CD4-positive, alpha-beta T cell (primary cell): ENCODE measurements at places on chromosomes 7 and 10.

DNA sequence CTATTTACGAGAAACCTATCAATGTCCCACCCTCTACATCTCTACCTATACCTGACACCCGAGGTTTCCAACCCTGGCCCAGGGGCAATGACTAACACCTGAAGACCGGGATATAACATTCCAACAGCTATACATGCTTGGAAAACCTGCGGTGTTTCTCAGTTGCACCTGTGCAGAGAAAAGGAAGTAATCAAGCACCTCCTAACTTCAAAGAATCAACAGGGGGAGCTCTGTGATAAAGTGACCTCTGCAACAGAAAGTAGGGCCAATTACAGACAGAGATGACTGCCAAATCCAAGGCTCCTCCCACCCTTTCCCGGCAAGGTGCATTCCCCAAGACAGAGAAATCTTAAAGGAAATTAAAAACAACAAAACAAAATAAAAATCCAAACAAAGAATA lies 41.3 kb downstream of the CCDC6 start:
- no peak for DNase-seq

GRCh38 chr10:99661377-99661763 lies 2.1 kb downstream of the ENTPD7 start:
- DNase-seq, result no peak

GRCh38 chr10:14624600-14624999 lies 150.1 kb downstream of the FAM107B start:
- no peak for DNase-seq

DNA sequence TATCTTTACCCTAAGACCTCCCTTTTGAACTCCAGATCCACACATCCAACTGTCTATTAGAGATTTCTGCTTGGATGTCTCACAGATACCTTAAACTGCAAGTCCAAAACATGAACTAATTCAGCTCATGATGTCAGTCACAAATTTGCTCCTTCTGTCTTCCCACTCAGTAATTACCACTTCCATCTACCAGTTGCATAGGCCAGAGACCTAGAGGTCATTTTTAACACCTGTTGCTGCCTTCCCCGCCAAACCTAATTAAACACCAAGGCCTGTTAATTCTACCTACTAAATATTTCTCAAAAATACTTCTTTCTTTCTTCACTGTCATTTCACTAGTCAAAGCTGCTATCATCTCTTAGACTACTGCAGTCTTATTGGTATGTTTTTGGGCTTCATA lies 8.2 kb downstream of the SLK start:
- DNase-seq, result no peak

DNA sequence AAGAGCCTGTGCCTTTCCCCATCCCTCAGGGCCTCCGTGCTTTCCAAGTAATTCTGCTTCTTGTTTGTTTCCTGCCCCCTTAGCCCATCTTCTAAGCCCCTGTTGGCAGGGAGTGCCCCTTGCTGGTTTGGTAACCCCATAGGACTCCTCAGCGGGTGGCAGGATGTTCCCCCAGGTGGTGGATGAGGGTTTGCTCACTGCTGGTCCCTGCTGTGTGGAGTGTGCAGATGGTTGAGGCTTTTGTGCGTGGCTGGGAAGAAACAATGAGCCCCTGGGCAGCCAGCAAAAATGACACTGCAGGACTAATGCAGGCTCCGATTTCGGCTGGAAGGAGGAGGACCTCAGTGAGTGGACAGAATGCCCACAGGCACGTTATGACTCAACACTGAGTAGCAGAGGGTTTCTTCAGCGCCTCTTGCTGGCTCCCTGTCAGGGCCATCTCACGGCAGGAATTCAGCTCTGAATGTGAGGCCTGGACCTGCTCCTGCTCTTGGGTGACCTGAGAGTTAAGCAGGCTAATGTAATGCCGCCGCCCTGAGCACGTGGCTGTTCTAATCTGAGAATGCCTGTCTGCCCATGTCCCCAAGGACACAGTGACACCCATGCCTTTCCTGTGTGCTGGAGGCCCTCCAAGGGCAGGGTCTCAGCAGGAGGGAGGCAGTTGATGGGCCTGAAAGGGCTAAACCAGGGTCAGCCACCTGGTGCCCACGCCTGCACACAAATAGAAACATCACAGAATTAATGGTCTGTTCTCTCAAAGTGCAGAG lies 16.6 kb downstream of the BAG3 start:
- DNase-seq, result no peak

GRCh38 chr10:95447685-95448084 lies 113.5 kb downstream of the SORBS1 start:
- no peak for DNase-seq

GRCh38 chr10:113294868-113295267 lies 258.0 kb upstream of the HABP2 start:
- no peak for DNase-seq

DNA sequence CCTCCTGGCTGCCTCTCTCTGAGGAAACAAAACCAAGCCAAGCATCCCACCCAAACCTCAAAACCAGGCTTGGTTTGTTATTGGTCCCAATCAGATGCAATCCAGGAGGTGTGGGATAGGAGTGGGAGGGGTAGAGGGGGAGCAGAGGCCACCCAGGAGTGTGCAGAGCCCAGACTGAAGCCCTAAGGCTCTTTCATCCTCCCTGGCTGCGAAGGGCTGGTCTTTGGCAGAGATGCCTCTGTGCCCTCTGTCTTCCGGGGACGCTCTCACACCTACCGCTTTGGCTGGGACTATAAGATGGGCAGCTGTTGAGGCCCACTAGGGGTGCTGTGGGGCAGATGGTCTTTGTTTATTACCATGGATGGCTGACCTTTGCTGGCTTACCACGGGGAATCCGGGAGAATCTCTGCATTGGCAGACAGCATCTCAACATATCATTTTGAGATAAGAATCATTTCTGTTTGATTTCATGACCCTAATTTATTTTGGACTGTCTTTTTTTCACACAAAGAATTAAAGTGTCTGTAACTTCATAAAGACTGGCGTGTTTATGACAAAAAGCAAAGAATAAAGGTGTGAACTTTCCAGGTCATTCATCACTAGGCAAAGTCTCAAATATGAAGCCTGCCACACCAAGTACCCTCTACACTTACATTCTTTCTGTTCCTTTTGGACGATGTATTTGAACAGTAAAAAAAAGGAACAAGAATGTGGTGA lies 6.5 kb upstream of the DENND2A start:
- DNase-seq, result no peak

GRCh38 chr7:157651366-157652160 lies 314.8 kb downstream of the DNAJB6 start:
- no peak for DNase-seq

DNA sequence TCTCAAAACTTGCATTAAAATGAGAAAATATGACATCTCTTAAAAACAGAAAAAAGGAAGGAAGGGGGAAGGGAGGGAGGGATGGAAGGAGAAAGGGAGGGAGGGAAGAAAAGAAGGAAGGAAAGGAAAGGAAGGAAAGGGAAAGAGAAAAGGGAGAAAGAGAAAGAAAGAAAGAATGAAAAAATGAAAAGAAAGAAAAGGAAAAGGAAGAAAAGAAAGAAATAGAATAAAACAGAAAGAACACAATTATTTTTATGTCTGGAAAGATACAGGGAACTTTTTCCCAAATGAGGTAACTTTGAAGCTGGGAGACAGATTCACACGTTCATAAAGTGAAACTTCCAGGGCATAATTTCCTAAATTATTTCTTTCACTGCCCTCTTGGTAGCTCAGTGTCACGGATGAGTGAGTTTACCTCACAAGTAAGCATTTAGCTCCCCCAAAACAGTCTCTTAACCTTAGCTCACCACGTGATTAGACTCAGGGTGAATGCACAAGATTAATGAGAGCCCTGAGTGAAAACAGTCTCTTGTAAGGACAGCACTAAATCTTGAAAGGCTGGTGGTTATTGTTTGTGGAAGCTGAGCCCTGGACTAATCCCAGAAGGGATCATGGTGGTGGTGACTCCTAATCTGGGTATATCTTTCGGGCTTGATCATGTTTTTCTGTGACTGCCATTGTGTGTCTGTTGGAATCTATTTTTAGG lies 74.1 kb upstream of the HDAC9 start:
- DNase-seq, result no peak

DNA sequence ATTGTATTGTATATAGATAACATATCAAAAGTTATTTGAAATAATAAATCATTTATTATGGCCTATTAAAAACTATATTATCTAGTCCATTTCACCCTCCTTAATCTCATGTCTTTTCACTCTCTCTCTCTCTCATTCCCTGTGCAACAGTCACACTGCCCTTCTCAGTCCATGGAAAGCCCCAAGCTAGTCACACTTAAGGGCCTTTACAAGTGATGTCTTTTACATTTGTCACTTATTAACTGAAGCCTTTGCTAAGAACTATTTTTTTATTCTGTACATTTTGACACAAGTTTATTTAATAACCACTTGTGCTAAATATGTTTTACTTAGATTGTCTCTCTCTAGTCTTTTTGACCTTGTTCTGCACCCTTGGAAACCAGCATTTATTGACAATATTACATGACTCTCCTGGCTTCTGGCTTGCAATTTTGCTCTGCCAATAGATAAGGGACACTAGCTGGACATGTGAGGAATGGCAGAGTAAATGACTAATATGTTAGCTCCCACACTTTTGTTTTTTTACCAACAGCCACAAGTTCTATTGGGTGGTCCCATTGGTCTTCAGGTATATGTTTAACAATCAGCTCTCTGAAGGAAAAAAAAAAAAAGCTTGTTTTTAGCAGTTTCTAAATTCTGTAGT lies 706.8 kb upstream of the POT1 start:
- no peak for DNase-seq

DNA sequence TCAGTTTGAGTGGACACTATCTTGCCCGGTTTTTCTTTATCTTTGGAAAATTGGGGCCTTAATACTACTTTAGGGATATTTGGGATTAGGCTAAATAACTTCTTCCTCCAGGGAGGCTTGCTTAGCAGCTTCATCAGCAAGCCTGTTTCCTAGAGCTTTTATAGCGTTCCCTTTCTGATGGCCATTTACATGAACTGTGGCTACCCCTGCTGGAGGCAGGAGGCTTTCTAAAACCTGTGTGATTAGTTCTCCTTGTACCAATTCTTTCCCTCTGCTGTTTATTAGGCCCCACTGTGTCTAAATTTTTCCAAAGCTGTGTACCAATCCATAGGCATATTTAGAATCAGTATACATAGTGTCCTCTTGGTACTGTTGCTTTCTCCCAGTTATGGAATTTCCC lies 61.7 kb upstream of the CNTNAP2 start:
- DNase-seq, result no peak

GRCh38 chr7:68610701-68611100 lies 987.6 kb upstream of the AUTS2 start:
- no peak for DNase-seq

- no peak for DNase-seq
Observed at GRCh38 chr7:150439967-150440366, 10.5 kb upstream of the GIMAP8 start.

DNA sequence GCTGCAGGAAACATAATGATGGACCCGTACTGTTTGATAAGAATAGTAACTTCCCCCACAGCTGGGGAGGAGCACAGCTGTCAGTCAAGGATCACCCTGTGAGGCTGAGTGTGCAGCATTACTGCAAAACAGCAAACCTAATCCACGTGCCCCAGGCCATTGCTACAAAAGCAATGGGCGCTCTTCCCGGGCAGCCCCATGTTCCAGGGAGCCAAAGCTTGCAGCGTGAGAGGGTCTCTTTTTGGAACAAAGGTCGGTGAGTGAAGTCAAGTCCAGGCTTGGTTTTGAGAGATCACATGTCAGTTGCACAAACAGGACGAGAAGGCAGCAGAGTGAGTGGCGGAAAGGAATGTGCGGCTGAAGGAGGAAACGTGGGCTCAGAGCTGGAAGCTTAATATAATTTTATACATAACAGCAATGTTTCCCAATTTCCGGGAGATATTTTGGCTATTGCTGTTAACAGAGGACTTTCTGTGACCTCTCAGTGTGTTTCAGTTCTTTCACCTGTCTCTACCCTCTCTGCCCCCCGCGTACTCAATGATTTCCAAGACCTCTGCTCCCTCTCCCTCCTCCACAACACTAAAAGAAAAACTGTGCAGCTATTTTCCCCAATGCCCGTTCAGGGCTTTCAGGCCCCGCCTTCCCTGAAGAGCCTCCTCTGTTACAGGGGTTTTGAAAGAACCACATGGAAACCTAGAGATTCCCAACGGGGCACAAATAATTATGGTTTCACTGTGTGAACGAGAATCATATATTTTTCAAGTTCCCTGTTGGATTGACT lies 128.9 kb downstream of the MTPAP start:
- no peak for DNase-seq

DNA sequence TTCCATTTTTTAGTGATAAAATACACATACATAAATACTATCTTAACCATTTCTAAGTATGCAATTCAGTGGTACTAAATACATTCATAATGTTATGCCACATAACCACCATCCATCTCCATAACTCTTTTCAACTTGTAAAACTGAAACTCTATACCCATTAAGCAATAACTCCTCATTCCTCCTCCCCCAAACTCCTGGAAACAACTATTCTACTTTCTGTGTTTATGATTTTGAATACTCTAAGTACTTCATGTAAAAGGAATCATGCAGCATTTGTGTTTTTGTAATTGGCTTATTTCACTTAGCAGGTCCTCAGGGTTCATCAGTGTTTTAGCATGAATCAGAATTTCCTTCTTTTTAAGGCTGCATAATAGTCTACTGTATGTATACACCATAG lies 131.8 kb downstream of the TES start:
- no peak for DNase-seq

DNA sequence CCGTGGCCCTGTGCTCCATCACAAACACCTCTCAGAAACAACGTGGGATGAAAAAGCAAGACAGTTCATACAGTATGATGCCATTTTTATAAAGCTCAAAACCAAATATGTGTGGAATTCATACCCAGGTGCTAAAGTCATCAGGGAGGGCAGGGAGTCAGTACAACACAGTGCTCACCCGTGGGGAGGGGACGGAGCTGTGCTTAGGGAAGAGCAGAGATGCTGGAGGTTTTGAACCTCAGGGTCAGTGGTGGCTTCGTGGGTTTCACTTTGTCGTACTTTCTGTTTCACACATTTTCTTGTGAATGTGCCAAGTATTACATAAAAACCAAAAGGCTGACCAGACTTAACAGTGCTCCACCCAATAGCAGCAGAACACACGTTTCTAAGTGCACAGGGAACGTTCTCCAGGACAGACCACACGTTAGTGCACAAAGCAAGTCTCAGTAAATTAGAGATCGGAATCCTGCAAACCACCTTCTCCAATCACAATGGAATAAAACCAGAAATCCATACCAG lies 21.2 kb downstream of the ZMIZ2 start:
- no peak for DNase-seq

GRCh38 chr7:25765110-25765655 lies 386.8 kb upstream of the NFE2L3 start:
- no peak for DNase-seq
